Kidney glomerular epithelial cell (primary cell): ENCODE measurements at places on chromosomes 4 and X.

DNA sequence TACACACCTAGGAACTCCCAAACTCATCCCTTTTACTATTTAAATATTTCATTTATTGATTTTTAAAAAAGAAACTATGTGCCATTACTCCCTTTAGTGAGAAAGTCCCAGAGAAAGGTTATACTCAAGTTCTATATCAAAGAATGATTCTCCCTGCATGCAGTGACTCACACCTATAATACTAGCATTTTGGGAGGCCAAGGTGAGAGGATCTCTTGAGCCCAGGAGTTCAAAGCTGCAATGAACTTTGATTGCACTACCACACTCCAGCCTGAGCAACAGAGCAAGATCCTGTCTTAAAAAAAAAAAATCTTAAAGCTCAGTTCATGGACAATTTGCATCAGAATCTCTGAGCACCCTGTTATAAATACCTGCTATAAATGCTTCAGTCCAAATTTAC lies 9.2 kb upstream of the RBPJ start:
- DNase-seq: no peak

- DNase-seq: no peak
Observed at GRCh38 chr4:108829966-108830492, 67.2 kb upstream of the ETNPPL start.

DNA sequence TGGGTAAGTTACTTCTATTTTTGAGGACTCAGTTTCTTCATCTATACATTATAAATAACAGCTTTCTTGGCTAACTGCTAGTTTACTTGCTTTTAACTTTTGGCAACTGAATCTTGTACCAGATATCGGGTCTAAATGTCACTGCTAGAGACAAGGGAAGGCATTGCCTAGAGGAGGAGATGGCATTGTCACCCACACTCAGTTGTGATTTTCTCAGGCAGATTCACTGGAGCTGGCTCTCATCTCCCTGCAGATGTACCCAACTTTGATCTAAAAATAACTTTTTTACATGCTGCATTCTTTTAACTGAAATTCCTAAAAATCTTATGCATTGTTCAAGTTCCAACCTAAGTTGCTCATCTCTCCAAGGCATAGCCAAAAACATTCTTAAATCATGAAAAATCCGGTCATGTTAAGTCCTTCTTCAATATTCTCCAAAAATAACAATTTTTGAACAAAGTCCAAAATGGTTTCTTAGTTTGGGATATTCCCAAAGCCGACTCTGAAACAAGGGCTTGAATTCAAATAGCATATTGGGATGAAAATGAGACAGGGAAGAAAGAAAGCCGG lies 469.0 kb upstream of the BOD1L1 start:
- no peak for DNase-seq

- no peak for DNase-seq
Observed at GRCh38 chr4:88029556-88029955, 22.1 kb downstream of the PKD2 start.

GRCh38 chrX:40249582-40249981 lies 151.8 kb upstream of the BCOR start:
- DNase-seq: no peak

GRCh38 chr4:141410839-141411238 lies 190.1 kb downstream of the ZNF330 start:
- DNase-seq: no peak

GRCh38 chrX:42823443-42823842 lies 45.5 kb upstream of the PPP1R2C start:
- DNase-seq: no peak

DNA sequence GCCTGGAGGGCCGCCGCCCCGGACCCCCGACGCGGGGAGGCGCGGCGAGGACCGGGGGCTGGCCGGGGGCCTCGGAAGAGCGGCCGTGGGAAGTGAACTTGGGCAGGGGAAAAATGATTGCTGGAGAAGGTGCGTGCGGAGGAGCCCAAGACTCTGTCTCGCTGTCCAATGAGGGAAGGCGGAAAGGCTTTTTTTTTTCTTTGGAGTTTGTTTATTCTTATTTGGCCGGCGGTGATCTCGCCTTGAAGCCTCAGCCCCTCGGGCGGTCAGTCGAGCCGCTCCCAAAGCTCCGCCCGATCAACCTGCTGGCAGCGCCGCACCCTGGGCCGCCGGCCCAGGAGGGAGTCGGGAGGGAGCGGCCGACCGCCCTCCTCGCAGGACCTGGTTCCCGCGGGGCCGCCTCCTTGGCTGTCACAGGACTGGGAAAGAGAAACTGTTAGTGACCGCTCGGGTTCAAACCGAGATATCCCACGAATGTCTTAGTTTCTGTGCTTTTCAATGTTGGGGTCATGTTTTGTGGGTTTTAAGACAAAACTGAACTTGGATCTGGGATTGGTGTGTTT lies 2.5 kb downstream of the CPEB2 start:
- peak; percentile 52 for DNase-seq

- DNase-seq: no peak
Observed at GRCh38 chr4:153507310-153508073, 41.3 kb downstream of the TMEM131L start.

GRCh38 chr4:75895744-75896314 lies 6.4 kb downstream of the PPEF2 start:
- DNase-seq: peak; percentile 38
